CD4-positive, alpha-beta T cell treated with Interleukin-6 at 100 ng/mL for 8 hours (primary cell): ENCODE measurements at places on chromosomes 2 and 18.

- no peak for DNase-seq
Measured at GRCh38 chr2:96970910-96971309, 15.5 kb downstream of the FAM178B start.

DNA sequence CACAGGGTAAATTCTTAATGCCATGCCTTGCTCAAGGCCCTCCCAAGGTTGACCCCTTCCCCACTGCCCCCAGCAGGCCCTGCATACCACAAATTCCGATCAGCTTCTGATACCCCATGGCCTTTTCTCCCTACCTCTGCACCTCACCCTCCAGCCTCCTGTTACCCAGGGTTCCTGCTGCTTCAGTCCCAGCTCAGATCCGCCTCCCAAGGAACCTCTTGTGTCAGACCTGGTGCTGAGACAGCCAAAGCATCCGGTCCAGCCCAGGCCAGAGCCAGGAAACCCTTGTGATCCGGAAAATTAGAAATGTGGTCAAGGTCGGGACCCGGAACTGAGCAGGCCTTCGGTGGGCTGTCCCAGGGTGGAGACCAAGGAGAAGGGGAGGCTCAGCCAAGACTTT lies 231.3 kb downstream of the BCL2 start:
- DNase-seq, result no peak

GRCh38 chr2:47897883-47898731 lies 8.2 kb downstream of the FBXO11 start:
- no peak for DNase-seq

DNA sequence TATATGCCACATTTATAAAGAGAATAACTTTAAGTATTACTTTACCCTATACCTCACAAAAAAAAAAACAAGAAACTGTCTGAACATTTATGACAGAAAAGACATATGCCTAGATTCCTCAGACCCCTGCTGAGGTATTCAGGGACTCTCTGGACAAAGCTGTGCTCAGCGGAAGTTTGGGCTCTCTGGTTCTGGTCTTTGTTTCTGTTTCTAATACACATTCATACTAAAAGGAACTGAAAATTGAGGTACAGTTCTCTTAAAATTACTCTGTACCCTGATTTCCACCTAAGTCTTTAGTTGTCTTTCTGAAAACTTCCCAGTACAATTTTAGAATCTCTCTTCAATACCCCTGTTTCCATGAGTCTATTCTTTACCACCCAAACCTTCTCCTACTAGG lies 160.3 kb downstream of the IKZF2 start:
- no peak for DNase-seq

- no peak for DNase-seq
Measured at GRCh38 chr18:38654946-38655345, 1089.3 kb upstream of the CELF4 start.

DNA sequence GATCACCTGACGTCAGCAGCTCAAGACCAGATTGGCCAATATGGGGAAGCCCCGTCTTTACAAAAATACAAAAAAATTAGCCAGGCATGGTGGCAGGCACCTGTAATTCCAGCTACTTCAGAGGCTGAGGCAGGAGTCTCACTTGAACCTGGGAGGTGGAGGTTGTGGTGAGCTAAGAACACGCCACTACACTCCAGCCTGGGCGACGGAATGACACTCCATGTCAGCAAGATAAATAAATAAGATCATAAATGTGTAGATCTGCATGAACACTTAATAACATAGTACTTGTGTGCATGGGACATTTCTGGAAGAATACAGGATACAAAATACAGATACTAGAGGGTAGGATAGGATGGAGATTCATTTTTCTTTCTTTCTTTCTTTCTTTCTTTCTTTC lies 9.1 kb downstream of the EHD3 start:
- DNase-seq, result no peak

GRCh38 chr2:239337122-239337876 lies 63.5 kb downstream of the HDAC4 start:
- no peak for DNase-seq

DNA sequence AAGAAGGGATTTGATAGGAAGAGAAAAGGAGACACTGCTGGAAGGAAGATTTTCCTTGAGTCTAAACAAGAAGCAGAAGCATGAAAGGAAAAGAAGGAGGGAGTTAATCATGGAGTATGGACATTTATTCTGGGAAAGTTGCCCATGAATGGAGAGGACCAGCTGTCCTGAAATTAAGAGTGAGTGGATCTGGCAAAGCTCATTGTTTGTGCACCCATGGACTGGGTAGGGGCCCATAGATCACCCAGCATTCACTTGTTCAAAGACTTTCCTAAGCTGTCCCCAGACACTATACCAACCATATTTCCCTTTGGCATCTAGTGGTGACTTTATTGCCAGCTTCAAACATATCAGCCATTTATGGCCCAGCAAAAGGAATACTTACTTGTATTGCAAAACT lies 422.7 kb downstream of the FBXO15 start:
- no peak for DNase-seq

GRCh38 chr2:197487385-197487784 lies 12.3 kb downstream of the HSPD1 start:
- DNase-seq, result no peak

- DNase-seq, result no peak
Measured at GRCh38 chr2:96853321-96853720, 4.5 kb downstream of the ANKRD39 start.

DNA sequence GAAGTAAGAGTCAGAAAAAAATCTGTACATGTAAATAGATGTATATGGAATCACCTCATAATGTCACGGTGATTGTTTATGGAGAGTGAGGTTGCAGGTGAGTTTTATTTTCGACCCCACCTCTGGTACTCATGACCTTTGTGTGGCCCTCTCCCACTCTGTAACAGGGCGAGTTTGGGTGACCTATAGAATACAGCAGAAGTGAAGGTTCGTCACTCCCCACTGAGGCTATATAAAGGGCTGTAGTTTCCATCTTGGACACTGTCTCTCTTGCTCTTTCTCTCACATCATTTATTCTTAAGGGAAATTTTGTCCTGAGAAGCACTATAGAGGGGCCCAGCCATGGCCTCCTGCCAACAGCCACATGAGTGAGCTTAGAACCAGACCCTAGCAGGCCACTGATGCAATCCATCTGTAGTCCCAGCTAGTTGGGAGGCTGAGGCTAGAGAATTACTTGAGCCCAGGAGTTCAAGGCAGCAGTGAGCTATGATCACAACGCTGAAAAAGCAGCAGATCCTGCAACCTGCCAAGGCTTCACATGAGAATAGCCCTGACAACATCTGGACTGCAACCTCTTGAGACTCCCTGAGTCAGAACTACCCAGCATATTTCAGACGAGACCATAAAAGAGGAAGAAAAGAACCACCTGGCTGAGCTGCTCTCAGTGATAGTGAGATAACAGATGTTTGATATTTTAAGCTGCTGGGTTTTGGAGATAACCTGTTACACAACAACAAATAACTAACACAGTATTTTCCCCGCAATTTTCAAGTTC lies 74.3 kb upstream of the SLC1A4 start:
- DNase-seq, result no peak

- no peak for DNase-seq
Measured at GRCh38 chr2:211423018-211423417, 866.6 kb downstream of the CPS1 start.
